Left colon (tissue), 2 donors: ENCODE measurements at places on chromosomes 2 and 18. TPM values are rescaled to one million over a fixed set of nuclear protein-coding genes. Genes with fewer than 3 reads are reported as not detected.
A peak's percentile ranks its signal among the peaks of the same experiment; 100 is the strongest.

LAMA1 gene
- total RNA-seq, result 13.4 TPM

DNA sequence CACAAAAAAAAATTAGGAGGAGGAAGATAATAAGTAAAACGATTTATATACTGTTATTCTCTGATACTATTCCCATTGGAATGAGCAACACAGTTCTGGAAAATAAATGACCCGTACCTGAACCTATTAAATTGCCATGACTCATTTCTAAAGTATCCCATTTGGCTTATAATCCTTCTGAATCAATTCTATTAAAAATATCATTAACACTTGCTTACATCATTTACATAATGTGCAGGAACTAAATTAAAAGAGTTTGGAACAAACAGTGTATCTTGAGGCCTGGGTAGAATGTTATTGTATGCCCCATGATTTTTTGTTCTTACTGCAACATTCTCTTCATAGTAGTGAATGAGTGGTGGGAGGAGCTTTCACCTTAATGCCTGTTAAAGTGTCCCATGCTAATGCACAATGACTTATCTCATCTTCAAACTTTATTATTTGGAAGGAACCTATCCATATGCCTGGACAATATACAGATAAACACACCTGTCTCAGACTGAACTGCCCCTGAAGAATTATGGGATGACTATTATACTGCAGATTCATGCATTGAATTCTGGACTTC lies 549.9 kb upstream of the ACVR2A start:
- no peak for DNase-seq

GRCh38 chr2:121135168-121135853 lies 149.7 kb downstream of the TFCP2L1 start:
- no peak for DNase-seq

DPYSL5 gene
- 0.11 TPM for total RNA-seq

GRCh38 chr2:67277450-67277849 lies 119.7 kb upstream of the ETAA1 start:
- DNase-seq, result peak; percentile 59

MC5R gene
- not detected for total RNA-seq

ARHGEF4 gene
- total RNA-seq, result 3.0 TPM

DNA sequence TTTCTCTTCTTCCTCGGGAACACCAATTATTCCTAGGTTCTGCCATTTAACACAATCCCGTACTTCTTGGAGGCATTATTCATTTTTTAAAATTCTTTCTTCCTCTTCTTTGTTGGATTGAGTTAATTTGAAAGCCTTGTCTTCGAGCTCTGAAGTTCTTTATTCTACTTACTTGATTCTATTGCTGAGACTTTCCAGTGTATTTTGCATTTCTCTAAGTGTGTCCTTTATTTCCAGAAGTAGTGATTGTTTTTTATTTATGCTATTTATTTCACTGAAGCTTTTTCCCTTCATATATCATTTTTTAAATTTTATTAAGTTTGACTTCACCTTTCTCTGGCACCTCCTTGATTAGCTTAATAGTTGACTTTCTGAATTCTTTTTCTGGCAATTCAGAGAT lies 13.6 kb upstream of the UPP2 start:
- no peak for DNase-seq

TMEM198 gene
- 1.6 TPM for total RNA-seq

SERPINB5 gene
- total RNA-seq, result 3.5 TPM

- no peak for DNase-seq
Measured at GRCh38 chr18:57649556-57650500, 28.2 kb upstream of the NARS1 start.

DNA sequence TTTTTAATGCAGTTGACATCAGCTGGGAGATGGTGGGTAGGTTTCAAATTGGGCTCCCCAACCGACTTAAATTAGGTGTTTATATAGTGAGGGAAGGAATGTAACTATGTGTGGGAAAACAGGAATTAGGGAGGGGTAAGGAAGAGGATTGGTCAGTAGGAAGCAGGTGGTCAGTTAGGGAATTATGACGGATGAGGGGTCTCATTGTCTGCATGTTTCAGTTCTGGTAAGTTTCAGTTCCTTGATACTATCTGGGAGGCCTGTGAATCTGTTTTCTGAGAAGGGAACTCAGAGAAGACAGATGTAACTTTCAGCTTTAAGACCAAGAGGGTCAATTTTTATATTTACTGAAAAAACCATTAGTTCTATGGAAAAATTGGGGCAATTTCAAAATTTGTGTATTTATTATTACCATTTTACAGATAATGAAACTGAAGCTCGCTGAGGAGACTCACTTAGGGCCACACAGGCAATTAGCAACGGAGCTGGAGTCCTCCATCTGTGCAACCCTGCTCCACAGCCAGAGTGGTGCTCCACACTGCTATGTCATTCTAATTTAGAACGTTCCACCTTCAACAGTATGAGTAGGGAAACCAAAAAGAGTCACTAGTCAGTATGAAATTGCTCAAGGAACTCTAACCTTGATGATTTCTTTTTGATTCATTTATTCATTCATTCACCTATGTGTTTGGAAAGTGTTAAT lies 36.0 kb upstream of the CCDC195 start:
- DNase-seq, result no peak

GRCh38 chr2:11616851-11617415 lies 53.1 kb downstream of the NTSR2 start:
- no peak for DNase-seq

KRTCAP3 gene
- total RNA-seq, result 104 TPM

- DNase-seq, result no peak
Measured at GRCh38 chr2:174577967-174578589, 19.5 kb downstream of the WIPF1 start.

GRCh38 chr2:219002395-219003266 lies 9.4 kb upstream of the CRYBA2 start:
- DNase-seq, result peak; percentile 90

DNA sequence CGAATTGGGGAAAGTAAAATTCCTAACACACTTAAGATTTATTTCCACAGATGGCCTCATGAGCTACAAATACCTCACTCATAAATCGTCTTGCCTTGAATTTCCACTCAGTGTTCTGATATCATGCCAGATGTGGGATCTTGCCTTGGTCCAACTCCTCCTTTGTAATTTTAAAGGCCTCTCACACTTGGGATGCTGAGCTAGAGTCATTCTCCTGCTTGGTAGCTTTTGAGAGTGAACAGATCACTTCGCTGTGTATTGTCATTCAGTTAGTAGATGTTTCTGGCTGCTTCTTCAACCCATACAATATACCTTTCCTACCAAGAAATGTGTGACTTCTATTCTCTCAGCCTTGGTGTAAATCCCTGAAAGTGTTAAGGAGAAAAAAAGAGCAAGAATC lies 309.2 kb downstream of the NRXN1 start:
- no peak for DNase-seq

NEU4 gene
- 32.3 TPM for total RNA-seq

POTEC gene
- total RNA-seq, result not detected

GRCh38 chr2:110868971-110869370 lies 136.6 kb downstream of the ACOXL start:
- no peak for DNase-seq

DNA sequence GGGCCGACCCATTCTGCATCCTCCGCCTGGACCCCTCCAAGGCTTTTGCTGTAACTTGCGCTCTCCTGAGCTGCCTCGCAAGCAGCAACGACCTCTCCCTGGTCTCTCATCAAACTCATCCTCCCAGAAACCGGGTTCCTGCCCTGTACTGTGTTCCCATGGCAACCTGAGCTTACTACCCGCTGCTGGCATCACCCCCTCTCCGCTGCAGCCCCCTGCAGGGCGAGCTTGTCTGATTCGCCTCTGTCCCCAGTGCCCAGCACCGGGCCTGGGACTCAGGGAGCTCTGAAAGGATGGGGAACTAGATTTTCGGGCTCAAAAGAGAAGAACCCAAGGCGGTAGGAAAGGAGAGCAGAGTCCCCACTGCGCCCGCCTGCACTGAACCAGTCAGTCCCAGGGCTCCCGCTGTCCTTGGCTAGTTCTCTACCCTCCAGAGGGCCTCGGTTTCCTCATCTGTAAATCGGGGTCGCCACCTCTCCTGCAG lies 463 bp downstream of the HS1BP3 start:
- peak; percentile 43 for DNase-seq

DNA sequence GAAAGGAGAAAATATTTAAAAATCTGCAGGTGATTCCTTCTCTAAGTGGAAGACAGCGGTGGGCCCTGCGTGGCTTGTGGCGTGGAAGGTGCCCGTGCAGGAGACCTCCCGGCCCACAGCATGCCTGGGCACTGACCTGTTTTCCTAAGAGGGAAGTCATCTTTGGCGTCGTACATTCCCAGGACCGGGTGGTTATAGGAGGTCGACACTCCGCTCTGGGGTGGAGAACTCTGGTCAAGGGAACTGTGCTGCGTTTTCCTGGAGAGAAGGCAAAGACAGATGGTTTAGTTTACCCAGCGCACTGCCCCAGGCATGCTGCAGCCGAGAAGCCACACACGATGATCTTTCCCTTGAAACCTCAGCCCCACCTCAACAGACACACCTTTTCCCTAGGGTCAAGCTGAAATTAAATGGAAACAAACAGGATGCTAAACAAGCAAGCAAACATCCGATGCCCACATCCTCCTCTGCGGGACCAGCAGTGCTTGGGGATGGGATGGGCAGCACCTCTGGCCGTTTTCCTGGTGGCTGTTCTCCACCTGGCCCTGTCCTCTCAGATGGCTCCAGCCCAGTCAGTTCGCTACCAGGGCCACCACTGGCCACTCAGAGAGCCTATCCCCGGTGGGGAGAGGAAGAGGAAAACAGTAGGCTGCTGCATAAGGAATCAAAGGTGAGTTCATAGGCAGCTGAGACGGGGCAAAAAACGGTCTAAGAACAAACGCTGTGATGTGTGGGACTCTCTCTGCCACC lies 244.1 kb downstream of the HDAC4 start:
- DNase-seq, result peak; percentile 1

FTCDNL1 gene
- total RNA-seq, result 1.4 TPM

GRCh38 chr2:68715353-68716041 lies 19.1 kb upstream of the ARHGAP25 start:
- DNase-seq, result peak; percentile 53

DNA sequence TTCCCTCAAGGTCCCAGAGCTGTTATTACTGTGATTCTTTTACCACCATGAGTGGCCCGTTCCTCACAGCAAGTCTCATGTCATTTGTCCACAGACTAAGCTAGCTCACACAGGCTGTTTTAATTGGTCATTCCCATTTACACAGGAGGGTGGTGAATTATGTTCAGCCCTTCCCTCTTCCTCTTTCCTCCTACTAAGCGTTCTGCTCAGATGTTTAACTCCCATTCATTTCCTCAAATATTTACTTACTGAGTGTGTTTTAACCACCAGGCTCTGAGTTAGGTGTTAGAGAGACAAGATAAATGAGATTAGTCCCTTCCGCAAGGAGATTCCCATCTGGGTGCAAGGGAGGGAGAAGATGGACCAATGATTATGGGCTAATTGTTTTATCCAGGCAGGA lies 403.6 kb upstream of the ACVR2A start:
- DNase-seq, result no peak

C18orf32 gene
- 63.1 TPM for total RNA-seq

GRCh38 chr2:240741091-240741490 lies 49.4 kb downstream of the AQP12A start:
- DNase-seq, result no peak

SPP2 gene
- total RNA-seq, result not detected

DES gene
- total RNA-seq, result 18.5 TPM

DNA sequence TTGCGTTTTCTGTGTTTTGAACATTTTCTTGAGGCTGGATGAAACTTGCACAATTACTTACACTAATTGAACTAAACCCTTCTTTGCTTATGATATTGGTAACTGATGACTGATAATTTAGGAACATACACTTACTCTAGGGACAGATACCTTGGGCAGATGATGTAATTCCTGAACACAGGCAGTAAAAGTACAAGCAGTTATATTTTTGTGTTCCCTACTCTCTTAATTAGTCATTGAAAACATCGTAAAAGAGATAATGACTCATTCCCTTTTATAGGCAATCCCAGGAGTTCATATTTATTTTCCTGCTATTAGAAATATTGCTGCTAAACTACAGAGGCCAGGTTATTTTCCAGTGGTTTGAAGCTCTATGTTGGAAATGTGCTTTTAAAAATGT lies 46.4 kb downstream of the CCDC85A start:
- DNase-seq, result no peak

- DNase-seq, result no peak
Measured at GRCh38 chr2:4134551-4135550, 431.5 kb downstream of the DCDC2C start.

DNA sequence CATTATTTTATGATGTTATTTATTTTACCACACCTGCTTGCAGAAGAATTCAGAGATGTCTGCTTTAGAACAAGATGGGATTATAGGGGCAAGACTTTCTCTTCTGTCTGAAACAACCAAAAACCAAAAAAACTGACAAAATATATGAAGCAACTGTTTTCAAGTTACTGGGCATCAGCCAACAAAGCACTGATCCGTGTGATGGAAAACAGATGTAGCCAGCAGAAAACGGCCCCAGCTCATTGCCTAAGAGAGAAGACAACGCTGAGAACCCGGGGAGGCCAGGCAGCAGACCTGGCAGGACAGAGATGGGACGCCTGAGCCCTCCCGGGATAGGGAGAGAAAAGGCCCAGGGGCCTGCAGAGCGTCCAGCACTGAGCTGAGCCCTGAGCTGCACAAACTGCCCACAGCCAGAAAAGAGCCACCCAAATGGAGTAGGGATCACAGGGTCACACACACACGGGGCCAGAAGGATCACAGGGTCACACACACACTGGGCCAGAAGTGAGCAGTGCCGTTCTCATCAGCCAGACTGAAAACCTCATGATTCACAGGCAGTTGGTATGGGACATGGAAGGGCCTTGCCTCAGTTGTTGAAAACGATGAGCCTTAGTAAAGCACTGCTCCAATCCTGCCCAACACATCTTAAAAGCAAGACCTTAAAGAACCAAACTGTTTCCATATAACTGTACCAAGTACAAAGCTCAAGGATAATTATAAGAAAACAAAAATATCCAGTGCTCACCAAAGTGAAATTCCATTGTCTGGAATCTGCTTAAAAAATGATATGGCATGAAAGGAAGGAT lies 12.1 kb downstream of the PXDN start:
- DNase-seq, result peak; percentile 53

DNA sequence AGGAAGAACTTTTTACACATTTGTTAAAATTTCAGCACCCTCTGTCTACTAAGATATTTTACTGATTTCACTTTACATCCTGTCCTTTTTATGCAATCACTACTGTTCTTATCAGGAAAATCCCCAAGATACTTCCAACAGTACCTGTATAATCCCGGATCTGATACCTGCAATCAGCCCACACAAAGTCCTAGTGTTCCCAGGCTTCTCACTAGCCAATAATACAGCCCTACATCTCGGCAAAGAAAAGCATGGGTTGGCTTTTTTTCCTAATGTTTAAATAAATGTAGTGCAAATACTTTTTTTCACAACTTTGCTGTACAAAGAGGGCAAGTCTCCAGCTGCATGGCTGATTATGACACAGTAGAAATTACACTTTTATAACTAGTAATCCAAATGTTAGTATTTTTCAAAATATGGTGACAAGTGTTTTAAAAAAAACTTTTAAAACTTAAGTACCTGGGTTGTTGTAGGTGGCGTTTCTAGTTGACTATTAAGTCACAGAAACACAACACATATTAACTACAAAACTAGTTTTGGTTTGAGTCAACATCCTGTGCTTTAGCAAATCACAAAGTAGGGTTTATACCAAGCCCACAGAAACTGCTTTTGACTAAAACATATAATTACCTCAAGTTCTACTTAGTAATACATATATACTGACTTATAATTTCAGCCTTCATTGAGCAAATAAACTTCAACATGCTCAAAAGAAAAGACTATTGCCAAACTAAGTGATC lies 19.5 kb downstream of the CNOT11 start:
- no peak for DNase-seq
